LHCN-M2 (cell line): ENCODE measurements at places on chromosomes 7 and 10. TPM values are rescaled to one million over a fixed set of nuclear protein-coding genes. Genes with fewer than 3 reads are reported as not detected.

The INSYN2A gene
- 1.7 and 3.3 TPM in 2 replicates for total RNA-seq

DNA sequence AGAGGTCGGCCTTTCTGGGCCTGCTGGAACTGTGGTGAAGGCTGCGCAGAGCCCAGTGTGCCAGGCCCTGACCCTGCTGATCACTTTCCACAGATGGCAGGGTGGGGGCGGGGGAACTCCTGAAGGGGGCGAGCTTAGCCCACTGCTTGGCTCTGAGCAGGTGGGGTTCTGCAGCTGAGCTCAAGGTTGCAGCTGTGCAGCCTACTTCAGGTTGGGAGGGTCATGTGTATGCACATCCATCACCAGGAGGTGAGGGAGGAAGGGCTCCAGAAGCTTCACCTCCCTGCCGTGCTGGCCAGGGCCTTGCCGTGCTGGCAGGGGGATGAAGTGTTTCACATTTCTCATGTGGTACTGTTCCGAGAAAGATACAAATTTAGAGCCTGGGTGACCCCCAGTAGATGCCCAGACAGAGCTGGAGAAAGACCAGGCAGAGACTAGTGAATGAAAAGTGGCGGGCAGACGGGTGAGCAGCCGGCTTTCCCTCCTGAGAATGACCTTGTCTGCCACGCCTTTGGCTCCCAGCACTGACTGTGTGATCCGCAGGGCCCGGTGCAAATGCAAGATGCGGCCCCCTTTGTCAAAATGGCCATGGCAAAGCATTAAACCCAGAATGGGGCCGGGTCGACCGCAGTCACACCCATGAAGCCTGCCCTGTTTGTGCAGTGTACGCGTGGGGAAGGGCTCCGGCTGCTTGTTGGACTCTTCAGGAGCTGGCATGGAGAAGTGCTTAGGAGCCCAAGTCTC lies 25.2 kb downstream of the FAM241B start:
- no peak for DNase-seq

DNA sequence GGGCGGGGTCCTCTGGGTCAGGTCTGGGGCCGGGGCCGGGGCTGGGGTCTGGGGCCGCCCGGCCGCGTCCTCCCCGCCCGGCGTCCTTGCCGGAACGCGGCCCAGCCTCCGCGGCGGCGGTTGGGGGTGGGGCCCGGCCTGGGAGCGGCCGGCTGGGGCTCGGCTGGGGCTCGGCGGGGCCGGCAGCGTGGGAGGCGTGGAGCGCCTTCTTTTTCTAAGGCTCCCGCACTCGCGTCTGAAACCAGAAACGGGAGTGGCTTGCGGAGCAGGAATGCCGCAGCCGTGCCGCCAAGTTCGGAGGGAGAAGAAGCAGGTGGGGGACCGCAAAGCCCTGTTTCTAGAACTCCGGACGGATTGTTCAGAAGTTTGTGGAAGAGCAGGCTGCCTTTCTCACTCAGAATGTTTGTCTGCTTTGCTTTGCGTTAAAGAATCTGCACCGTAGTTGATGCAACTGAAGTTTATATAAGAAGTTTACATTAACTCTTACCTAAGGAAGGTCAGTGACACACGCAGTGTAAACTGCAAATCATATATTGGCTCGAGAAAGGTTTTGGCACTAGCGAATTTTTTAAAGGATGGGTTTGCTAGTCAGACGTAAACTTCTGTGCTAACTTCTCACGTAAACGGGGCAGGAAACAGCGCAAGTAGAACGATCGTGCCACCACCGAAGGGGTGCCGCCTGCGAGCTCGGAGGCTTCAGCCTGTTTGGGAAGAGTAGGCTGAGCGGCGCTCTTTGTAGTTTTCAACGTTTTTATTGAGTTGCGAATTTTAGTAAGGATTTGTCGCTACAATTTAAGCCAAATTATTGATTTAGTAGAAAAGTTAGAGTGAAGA lies 729 bp downstream of the DNAJB6 start:
- peak; percentile 52 for DNase-seq

- no peak for DNase-seq
Observed at GRCh38 chr7:50491209-50491608, 41.1 kb upstream of the FIGNL1 start.
